ENCODE measurements at places on chromosomes 16 and 17.
A peak's percentile ranks its signal among the peaks of the same experiment; 100 is the strongest.

DNA sequence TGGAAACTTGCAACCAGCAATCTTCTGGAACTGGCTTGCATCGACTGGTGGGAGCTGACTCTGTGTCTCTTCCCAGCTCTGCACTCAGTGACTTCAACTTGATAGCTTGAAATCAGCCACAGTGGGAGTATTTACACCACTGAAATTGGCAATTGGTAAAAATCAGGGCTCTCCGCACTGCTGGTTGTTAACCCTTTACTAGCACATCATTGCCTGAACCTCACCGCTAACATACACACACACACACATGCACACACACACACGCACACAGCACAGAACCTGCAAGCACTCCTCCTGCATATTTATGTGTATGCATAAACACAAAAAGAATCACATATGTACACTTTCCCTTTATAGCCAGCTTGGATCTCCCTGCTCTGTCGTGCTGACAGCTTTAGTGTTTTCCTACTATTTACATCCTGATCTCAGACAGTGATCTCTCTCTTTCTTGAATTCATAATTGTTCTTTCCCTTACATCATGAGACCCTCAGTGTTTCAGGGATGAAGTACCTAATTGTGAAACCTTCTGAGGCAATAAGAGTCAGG is 7.9 kb upstream of the TMIGD1 start:
- DNase-seq, result no peak

DNA sequence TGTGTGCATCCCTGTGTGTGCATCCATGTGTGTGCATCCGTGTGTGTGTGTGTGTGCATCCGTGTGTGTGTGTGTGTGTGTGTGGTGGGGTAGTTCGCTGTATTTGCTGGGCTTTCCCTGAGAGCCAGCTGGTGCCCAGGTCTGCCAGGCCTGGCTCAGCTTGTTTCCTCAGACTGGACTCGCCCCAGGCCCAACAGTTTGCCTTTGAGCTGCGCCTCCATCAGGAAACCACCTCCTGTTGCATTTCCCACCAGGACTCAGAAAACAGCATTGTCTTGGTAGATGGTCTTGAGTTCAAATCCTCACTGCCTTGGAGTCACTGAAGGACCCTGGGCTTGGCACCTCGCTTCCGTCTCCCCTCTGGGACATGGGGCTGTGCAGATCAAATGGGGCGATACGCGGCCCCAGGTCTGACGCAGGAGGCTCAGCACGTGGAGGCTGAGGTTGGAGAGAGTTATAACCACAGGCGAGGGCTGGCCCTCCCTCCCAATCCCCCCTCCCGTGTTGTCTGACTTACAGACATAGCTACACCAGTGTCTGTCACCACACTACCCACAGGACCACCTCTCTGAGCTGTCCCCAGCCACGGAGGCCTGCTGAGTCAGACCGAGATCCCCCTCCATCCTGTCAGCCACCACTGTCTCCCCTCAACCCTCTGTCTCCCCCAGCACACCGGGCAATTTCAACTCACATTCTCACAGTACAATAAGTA is 4.7 kb downstream of the ITGAE start:
- peak; percentile 58 for DNase-seq

- no peak for DNase-seq
Observed at GRCh38 chr17:61253937-61254574, 145.6 kb upstream of the TBX2 start.

DNA sequence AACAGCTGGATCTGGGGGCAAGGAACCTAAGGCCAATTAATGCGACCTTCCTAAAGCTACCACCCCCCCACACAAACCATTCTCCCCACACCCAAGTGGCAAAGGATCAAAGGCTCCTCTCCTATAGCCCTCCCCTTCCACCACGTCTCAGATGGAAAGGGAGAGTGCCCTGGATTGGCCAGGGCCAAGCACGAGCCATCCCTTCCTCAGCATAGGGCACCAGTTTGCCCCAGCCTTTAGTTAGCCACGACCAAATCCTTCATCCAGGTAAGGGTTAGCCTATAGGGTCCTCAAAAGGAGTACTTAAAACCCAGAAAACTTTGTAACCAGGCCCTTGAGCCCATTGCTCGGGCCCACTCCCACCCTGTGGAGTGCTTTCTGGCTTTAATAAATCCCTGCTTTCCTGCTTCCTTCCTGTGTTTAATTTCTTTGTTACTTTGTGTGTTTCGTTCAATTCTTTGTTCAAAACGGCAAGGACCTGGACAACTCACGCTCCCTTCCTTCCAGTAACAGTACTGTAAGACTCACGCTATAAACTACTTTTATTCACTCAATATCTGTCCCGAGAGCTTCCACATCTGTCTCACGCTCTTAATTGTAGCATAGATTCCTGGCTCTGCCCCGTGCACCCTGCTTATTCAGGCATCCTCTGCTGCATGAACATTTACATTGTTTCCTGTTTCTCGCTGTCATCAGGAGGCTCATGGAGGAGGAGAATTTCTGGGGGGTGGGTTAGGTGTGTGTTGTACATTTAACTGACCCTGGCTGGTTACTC is 62.3 kb downstream of the TNFRSF13B start:
- no peak for DNase-seq

GRCh38 chr17:57625957-57626356 is 119.1 kb downstream of the CCDC182 start:
- no peak for DNase-seq

DNA sequence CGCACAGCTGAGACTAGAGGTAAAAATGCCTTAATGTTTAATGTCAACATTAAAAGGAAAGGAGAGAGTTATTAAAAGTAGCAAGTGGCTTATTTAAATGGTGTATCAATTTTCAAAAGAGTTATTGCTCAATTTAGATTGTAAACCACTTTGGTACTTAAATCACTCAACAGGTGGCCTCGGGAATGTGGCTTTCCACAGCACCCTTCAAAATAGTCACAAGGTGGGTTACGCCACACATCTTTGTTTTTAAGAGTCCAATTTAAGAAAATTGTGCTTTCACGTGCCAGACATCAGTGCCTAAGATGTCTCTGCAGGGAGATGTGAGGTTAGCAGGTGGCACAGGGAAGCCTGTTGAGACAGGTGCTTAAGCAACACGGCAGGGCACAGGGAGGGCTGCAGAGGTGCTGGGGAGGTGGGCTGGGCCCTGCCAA is 27.5 kb upstream of the ADCY7 start:
- DNase-seq, result no peak

Measured in GM12891 (cell line).